ENCODE measurements at places on chromosomes 6 and 20.

- DNase-seq, result no peak
Measured at GRCh38 chr20:10875653-10876052, 201.9 kb upstream of the JAG1 start.

GRCh38 chr6:11473008-11473740 lies 64.4 kb upstream of the TMEM170B start:
- DNase-seq, result no peak

DNA sequence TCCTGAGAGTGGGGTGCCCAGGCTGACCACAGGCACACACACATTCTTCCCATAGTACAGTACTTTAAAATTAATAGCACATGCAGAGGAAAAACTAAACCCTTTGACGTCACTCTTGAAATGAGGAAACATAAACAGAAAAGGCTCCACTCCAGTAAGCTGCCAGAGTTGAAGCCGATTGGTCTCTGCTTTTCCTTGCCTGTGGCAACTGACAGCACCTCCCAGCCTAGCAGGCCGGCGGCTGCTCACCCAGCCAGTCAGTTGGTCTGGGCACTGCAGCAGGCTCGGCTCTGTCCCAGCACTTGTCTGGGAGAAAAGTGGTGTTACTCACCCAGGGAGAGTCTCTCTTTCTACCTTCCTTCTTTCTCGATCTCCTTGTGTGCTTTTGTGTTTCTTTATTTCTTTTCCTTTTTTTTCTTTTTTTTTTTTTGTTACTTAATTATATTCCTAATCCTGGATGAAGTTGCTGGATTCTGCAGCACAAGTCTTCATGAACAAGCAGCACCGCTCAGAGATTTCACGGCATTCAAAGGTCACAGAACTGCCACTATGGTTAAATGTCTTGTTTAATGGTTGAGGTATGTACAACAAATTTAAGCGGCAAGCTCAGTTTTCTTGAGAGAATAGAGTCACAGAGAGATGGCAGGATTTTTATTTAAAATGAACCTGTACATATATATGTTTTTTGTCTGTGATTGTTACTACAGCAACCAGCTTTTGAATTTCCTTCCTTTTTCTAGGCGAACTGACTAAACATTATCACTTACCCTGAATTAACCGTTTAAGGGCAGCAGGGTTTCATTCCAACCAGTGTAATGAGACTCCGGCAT lies at the start of gene PDE7B:
Gene PDE7B, plus strand, starts transcription at position 260 of the 830 bp plus-strand sequence.
- DNase-seq, result peak; percentile 60

DNA sequence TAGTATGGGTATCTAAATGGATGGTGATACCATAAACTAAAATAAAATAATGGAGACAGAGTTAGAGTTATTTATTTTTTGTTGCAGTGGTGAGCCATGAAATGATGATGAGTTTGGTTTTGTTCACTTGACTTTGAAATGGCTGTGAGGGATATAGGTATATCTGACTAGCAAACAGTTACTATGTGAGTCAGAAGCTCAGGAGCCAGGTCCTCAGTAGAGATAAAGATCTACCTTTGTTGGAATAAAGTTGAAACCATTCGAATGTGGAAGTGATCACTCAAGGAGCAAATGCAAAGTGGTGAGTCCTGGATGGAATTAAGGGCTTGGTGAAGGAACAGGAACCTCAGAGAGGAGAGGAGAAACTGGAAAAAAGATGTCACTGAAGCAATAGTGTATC lies 86.0 kb upstream of the TPD52L1 start:
- DNase-seq, result no peak

DNA sequence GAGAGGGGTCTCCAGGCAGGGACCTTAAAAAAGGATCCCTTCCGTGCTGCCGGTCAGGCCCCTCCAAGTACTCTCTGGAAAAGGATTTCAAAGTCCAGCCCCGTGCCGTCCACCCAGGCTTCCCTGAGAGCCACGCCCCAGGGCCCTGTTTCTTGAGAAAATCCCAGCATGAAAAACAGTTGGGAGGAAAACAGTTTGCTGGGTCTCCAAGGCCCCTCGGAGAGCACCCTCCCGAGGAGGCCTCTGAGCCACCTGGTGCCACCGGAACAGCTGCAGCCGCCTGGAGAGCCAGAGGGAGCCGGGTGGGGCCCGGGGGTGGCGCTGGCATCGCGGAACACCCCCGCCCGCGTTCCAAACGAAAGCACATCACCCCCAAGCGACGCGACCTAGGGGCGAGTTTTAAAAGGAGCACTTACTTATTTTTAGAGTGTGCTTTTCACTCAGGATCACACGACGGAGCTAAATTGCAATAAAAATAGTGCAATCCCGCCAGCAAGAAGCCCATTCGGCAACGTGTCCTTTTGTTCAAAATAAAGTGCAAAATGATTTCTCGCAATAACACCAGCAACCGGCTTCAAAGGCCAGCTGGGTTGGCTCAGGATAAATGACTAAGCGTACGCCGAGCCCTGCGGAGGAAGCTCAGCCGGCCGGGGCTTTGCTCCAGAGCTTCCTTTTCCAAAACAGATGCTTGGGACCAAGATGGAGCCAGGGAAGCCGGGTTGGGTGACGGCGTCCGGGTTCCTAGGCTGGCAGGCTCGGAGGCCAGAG lies 64.2 kb downstream of the YTHDF1 start:
- DNase-seq, result peak; percentile 53

DNA sequence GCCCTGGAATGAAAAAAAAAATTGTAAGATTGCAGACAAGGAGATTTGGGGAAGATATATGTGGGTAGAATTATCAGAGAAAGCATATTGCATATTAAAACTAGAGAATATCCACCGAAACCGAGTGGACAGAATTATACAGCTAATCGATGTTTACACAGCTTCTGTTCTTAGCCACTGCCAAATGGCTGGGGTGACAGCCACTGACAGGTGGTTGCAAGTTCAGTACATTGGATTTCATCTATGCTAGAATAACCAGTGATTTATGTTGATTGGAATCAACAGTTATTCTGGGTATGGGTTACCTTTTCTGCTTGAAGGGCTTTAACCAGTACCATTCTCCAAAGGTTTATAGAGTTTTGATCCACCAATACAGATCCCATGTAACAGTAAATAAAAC lies 48.4 kb upstream of the THEMIS start:
- DNase-seq, result no peak

GRCh38 chr6:106750142-106750918 lies 121.0 kb downstream of the QRSL1 start:
- DNase-seq, result no peak

GRCh38 chr6:16230953-16231352 lies 7.4 kb upstream of the GMPR start:
- no peak for DNase-seq

- DNase-seq, result no peak
Measured at GRCh38 chr20:8986631-8987030, 82.3 kb upstream of the PLCB4 start.

DNA sequence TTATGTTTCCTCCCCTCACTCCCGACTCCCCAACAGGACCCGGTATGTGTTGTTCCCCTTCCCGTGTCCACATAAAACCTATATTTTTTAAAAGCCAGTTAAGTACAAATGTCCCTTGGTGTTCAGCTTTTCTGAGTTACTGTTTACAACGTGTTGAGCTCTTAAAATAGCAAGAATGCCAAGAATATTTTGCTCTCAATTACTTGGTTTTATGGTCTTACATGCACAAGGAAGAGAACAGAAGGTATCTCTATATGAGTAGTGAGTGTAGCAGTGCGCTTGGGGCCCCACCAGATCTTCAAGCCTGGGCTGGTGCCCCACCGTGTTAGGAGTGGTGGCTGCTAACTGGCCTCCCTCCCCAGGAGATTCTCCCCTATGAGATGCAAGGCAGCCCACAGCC lies 75.3 kb downstream of the RIN2 start:
- no peak for DNase-seq

DNA sequence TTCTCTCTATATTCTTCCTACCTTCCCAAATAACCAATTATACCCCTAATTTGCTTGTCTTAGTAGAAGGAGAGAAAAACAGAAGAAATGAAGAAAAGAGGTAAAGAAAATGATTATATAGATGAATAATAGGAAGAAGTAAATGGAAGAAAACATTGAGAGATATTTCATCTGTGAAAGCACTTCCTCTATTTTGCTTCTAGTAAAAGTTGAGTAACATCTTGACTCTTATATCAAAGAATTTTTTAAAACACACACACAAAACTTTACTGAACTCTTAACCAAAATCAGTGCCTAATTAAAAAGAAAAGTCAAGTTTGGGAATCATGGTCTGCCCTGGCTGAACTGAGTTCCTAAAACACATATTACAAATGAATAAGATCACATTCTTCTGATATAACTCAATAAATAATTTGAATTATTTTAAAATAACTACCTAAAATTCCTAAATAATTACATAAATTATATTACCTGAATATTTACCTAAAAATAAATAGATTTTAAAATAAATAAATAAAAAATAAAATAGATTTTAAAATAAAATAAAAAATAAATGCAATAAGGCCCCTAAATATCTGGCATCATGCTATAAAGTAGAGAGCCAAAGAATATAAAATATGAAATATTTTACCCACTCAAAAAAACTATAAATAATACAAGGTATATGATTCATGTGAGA lies 8.8 kb downstream of the SLC17A2 start:
- no peak for DNase-seq

GRCh38 chr6:35139470-35139869 lies 1.7 kb downstream of the TCP11 start:
- DNase-seq, result no peak

- no peak for DNase-seq
Measured at GRCh38 chr6:34560366-34561226, 4.5 kb upstream of the SPDEF start.

DNA sequence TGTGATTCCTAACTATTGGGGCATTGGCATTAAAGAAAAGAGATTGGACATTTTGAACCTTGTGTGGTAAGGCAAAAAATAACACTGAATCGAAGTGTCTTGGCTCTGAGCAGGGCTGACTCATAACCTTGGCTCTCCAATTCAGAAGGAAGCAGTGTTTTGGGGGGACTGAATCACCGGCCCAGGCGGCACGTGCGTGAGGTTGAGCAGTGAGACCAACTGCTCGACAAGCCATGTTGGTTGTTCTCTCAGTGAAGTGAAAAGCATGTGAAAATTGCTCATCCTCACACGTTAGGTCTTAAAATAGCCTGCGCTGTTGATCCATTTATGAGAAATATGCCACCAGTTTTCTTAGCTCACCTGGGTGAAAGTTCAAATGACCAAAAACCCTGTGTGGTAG lies 137.8 kb upstream of the SPACA1 start:
- no peak for DNase-seq

GRCh38 chr20:50719328-50719727 lies 12.1 kb upstream of the PARD6B start:
- no peak for DNase-seq

DNA sequence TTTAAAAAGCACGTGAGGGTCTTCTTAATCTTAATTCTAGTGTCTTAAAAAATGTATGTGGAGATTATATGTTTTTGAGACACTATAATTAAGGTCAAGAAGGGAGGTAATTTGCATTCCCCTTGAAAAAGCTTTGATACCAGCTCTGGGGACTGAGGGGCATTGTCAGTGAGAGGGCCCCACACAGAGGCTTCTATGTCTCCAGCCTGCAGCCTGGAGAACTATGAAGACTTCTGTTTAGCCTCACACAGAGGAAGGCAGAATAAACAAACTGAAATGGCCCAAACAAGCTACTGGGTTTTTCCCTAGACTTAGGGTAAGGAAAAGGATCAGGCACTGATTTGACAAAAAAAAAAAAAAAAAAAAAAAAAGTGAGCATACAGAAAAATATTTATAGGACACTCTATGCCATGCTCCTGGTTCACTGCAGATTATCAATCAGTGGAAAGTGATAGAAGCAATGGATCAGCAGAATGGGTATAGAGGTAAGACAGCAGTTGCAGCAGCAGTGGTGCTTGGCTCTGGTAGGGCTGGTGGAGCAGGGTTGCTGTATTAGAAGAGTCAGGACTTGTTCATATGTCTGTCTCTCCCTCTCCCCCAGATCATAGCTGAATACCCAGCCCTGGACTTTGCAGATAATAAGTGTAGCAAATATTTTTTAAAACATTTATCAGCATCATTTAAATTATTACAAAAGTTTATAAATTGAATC lies 85.4 kb downstream of the KLHL32 start:
- DNase-seq, result peak; percentile 68

DNA sequence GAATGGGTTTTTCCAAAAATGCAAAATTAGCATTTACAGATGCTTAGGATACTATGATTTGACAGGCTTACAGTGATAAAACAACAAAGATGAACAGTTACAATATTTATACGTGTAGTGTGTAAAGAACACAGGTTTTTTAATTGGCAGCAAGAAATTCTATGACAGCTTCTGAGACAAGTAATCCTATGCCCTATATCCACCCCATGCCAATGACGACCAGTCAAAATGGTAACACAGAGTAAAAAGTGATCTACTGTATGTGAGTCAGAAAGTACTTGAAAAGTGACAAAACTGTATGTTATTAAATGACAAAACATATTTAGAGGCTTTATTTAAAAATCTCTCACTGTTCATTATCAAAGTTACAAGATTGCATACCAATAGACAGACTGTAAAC lies 99.5 kb downstream of the PRDM1 start:
- DNase-seq, result no peak

- no peak for DNase-seq
Measured at GRCh38 chr20:43124241-43124640, 65.5 kb downstream of the PTPRT start.

DNA sequence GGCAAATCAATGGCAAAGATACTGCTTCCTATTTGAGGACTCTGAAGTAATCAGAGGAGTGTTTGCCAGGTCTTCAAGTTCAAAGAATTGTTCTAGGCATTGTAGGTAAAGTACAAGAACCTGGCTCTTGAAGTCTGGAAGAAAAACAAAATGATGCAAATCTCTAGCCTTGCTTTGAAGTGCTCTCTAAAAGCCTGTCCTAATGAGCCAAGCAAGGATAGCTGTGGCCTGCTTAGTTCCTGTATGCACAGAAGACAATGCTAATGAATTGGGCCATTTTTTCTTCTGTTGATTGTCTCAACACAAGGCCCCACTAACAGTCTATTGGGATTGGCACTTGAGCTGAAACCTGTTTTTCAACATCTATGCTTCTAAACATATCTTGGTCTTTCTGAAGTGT lies 165.0 kb upstream of the POU3F2 start:
- DNase-seq, result no peak

DNA sequence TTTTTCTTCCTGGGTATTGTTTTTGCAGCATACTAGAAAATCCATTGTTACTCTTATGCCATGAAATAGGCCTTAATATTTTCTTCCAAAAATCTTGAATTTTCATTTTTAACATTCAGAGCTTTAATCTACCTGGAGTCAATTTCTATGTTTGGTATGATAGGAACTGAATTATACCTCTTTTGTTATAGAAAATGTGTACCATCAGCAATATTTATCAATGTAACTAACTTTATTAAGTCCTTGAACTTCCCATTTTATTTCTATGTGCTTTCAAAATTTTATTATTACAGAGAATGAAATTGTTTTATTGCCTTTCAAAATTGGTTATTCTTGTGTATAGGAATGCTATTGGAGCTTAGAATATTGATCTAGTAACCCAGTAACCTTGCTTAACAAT lies 68.2 kb downstream of the PLCB1 start:
- DNase-seq, result no peak

GRCh38 chr6:1162367-1163275 lies 149.3 kb upstream of the FOXQ1 start:
- no peak for DNase-seq

- no peak for DNase-seq
Measured at GRCh38 chr6:13624871-13625288, 9.7 kb downstream of the NOL7 start.

GRCh38 chr6:166907373-166907841 lies 48.9 kb downstream of the RNASET2 start:
- no peak for DNase-seq
